ENCODE measurements at places on chromosomes 1 and 21. TPM values are rescaled to one million over a fixed set of nuclear protein-coding genes. Genes with fewer than 3 reads are reported as not detected.
A peak's percentile ranks its signal among the peaks of the same experiment; 100 is the strongest.

DNA sequence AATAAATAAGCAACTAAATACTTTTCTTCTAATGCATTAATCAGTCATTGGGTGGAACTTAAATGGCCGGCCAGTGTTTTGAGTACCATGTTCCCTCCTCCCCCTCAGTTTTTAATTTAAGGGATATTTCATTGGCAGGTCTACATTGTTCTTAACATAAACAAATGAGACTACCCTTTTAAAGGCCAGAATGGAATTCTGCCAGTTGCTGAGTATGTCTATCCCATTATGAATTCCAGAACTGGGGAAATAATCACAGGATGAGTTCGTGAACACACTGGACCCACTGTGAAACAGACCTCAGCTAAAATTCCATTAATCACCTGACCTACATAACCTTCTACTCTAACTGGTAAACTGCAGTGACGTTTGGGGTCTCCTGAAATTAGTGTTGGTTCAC, 305.5 kb upstream of the PKN2 start:
- no peak for DNase-seq

GRCh38 chr21:32253215-32253641, 25.6 kb downstream of the MIS18A start:
- DNase-seq: peak; percentile 87

DNA sequence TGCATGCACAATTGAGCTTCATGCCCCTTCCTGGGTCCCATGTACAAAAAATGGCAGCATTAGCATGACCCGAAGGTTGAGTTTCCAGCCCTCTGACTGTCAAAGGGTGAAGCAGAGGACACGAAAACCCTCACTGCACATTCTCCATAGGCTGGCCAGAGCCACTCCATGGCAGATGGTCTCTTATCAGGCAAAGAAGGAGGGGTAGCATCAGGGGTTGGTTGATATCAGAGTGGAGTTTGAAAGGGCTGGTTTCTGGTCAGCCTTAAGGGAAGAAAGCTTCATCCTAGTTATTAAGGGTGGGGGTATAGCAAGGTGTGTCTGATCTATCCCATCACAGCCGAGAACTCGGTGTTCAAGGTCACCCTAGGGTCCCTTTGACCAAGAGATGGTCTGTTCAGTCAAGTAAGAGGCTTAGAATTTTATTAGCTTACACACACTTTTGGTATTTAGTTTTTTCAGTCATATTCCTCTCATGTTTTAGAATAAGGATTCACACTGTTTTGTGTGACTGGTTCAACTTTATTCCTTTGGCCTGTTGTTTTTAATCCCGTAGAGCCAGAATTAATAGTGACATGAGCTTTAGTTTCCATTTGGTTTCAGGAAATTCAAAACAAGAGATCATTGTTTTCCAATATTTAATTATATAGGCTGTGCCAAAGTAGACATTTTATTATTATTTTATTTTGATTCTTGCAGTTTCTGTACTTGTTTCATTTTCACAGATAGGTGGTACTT, 199.9 kb upstream of the FMN2 start:
- DNase-seq: no peak

- no peak for DNase-seq
Observed at GRCh38 chr1:169072945-169073725, 33.4 kb upstream of the ATP1B1 start.

GRCh38 chr1:19322481-19322880, 10.4 kb downstream of the SLC66A1 start:
- DNase-seq: no peak

SYT14 gene
- total RNA-seq: not detected

TMEM51 gene
- 3.7 TPM for total RNA-seq

GRCh38 chr1:53715478-53715877, 23.5 kb downstream of the GLIS1 start:
- no peak for DNase-seq

PADI1 gene
- total RNA-seq: not detected

GRCh38 chr21:26892151-26892550, 46.9 kb upstream of the ADAMTS1 start:
- no peak for DNase-seq

GRCh38 chr1:230208619-230209261, 141.7 kb downstream of the GALNT2 start:
- DNase-seq: no peak

DNA sequence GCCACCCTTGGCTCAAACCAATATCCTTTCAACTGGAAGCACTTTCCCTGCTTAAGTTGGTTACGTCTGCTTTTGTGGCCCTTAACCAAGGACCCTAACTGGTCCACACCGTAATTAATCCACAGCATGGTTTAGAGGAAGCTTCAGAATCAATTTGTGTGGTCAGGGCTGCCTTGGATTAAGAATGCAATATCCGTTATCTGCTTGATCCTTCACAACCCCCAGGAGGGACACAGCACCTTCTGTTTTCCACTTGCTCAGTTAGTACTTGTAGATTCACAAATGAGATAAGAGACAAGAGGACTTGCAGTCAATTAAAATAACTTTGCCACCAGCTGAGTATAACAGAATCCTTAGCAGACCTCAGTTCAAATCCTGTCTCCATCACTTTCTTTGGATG, 56.9 kb upstream of the LRP8 start:
- DNase-seq: no peak

- no peak for DNase-seq
Observed at GRCh38 chr1:58978096-58978495, 194.2 kb upstream of the JUN start.
